Inflammatory macrophage (primary cell): ENCODE measurements at places on chromosomes 6 and 20.

DNA sequence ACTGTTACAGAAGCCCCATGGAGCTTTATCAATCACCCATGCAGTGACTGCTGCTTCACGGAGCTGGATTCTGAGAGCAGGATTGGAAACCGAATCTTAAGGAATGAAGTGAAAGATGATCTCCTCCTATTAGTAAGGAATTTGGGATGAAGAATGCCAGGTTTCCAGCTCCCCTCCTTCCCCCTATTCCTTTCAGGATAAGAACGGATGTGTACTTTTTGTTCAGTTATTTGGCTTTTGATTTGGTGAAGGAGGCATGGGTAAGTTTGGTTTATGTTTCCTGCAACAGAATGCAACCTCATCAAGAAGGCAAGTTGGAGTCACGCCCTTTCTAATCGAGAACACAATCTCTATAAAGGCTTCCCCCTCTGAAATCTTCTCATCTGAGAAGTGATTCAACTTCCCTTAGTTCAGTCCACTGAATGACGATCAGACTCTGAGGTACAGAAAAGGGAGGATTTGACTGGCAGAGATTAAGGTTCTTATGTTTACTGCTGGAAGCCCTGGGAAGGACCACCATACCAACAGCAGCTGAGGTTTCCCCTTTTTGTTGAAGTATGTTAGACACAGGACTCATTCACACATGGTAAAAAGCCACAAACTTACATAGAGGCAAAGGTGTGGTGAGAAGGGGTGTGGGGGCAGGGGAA, 5.5 kb downstream of the ELMO2 start:
- DNase-seq: peak; percentile 61

GRCh38 chr6:34633785-34634184, 62.8 kb downstream of the ILRUN start:
- DNase-seq: no peak

GRCh38 chr6:1391800-1392309, 2.5 kb downstream of the FOXF2 start:
- DNase-seq: no peak

DNA sequence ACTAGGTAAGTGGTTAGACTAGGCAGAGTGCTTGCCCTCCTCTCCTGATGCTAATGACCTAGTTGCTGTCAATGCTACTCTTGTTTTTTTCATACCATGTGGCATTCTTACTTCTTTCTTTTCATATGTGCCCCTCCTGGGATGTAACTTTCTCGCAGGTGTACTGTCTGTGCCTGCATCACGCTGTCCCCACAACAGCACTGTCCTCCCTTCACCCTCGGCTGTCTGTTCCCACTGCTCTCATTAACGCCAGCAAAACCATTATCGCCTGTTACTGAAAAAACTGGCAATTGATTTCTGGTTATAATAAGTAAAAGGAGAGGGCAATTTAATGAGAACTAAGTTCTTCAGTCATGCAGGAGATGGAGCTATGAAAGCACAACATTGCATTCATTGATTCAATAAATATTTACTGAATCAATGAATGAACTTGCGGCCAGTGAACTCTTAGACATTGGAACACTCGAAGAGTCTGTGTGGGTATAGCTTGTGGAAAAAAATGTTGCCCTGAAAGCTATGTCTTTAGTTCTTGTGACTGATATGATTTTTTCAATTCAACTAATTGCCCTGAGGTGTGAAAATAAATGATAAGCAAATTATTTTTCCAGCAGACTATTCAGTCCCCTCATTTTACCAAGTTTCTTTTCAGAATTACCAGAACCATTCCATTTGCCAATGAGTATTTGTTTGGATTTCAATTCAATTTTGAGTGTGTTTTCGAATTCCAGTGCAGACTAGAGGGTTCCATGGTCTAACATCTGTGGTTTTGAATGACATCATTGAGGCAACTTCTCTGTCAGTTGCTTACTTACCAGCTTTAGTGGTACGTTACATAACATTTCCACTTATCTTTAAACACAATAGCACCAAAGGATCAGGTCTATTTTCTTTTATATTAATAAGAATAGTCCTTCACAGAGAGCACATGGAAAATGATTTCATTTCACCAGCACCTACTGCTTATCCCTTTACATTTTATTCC, 2.1 kb downstream of the SLC17A4 start:
- no peak for DNase-seq

DNA sequence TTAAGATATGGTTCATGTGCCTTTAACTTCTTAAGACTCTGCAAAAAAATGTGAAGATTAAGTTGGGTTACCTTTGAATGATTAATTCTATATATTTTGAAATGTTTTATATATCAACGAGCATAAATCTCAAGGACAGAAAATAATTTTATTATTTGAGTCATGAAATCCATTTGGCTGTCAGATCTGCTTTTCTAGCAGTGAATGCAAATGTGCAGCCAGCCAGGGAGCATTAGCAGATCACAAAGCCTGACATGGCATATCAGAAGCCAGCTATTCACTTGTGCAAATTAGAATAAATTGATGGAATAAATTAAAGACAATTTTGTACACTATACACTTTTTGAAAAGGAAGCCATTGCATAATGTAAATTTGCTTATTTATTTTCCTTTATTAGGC, 424.3 kb downstream of the ADGRB3 start:
- DNase-seq: no peak

- no peak for DNase-seq
Measured at GRCh38 chr6:168905451-168906090, 348.1 kb downstream of the THBS2 start.

- no peak for DNase-seq
Measured at GRCh38 chr6:570825-571224, 86.1 kb downstream of the HUS1B start.

- peak; percentile 27 for DNase-seq
Measured at GRCh38 chr20:19232997-19233794, 20.8 kb downstream of the SLC24A3 start.

- no peak for DNase-seq
Measured at GRCh38 chr6:137926985-137927384, 59.9 kb downstream of the TNFAIP3 start.

GRCh38 chr20:46312945-46313861, 4.9 kb upstream of the CDH22 start:
- DNase-seq: no peak

GRCh38 chr6:139565591-139565990, 191.1 kb upstream of the CITED2 start:
- no peak for DNase-seq

DNA sequence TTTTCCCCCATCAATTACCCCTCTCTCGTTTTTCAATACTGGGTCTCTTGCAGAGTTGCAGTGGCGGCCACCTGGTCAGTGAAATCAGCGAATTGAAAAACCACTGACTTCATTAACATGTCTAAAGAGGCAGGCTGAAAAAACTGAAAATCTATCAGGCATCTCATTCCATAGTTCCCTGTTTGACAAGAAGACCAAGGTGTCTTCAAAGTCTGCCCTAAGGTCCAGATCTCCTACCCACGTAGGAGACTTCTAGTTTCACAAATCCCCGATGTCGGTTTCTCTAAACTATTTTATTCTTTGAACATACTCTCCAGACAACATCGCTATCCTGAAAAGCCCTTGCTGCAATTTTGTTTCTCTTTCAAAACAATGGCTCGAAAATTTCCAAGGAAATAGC, 796 bp upstream of the TUBB start:
- no peak for DNase-seq

DNA sequence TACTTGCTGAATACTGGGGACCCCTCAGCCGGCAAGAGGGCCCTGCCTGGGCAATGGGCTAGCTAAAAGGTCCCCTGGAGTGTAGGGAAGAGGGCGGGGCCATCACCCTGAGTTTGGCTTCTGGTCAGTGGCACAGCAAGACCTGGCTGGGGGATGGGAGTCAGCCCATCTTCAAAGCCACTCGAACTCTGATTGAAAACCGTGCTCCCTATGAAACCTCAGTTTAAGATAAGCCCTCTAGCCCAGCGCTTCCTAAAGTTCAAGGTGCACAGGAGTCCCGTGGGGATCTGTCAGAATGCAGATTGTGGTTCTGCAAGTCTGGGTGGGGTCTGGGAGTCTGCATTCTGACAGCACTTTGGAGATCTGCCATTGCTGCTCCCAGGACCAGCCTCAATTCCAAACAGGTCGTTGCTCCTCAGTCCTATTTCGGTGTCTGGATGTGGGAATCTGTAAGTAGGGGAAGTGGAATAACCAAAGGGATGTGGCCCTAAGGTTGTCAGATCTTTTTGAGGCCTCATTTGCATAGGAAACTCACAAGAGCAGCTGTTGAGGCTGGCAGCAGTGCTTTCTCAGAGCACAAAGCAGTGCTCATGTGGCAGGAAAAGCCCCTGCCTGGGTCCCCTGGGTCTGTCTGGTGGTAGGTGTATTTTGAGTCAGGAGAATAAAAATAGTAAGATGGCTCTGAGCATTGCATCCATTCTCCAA, 85.3 kb upstream of the SCP2D1 start:
- DNase-seq: no peak

DNA sequence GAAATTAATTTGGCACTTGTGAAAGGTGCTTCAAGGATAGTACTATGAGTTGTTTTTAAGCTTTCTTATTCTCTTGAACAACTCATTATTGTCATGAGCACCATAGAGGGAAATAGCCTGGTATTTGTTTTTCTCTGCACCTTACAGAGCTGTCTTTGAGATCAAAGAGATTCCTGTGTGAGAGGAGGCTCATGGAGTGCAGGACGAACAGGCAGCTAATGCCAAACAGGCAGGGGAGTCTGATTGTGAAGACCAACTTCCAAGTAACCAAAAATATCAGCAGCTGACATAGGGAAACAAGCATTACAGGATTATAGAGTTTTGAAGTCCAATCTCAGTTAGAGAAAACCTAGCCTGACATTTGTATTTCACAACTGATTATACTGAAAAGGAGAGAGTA, 110.6 kb upstream of the TENT5A start:
- DNase-seq: no peak

- peak; percentile 59 for DNase-seq
Measured at GRCh38 chr6:43125555-43125954, 45.5 kb upstream of the SRF start.

DNA sequence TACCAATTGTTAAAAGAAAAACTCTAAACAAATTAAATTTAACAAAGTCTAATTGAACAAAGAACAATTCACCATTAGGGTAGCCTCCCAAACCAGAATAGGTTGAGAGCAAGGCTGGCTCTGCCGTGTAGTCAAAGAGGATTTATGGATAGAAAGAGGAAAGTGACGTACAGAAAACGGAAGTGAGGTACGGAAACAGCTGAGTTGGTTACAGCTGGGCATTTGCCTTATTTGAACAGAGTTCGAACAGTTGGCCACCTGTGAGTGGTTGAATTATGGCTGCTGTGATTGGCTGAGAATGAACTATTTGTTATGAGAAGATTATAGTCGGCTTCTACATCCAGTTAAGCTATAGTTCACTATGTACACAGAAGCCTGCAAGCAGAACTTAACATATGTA, 18.5 kb upstream of the ISM1 start:
- no peak for DNase-seq

- no peak for DNase-seq
Measured at GRCh38 chr6:110520209-110520965, 44.0 kb upstream of the SLC22A16 start.

GRCh38 chr6:105492706-105493673, 90.1 kb upstream of the PREP start:
- no peak for DNase-seq

DNA sequence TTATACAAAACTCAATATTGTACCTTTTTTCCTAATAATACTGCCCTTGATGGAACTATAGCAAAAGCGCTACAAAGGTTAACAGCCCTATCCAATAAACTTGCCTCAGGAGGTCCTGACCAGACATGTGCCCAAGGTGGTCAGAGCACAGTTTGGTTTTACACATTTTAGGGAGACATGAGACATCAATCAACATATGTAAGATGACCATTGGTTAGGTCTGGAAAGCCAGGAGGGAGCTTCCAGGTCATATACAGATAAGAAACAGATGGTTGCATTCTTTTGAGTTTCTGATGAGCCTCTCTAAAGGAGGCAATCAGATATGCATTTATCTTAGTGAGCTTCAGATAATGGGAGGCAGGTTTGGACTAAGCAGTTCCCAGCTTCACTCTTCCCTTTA, 91.6 kb downstream of the PLG start:
- DNase-seq: no peak

DNA sequence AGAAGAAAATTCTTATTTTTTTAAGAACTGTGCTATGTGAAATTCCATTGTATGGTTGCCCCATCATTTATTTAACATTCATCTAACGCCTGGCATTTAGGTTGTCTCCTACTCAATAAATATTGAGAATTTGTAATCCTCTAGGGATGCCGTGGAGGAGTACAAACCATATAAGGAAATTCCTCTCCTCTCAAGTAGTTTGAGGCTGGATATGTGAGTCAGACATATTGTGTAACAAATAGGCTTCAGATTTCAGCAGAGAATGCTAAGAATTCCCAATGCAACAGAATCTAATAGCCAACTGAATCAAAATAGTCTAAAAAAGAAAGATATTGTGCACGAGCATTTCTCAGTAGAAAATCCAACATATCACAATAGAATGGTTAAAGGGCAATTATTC, 174.7 kb downstream of the OTOR start:
- DNase-seq: no peak

DNA sequence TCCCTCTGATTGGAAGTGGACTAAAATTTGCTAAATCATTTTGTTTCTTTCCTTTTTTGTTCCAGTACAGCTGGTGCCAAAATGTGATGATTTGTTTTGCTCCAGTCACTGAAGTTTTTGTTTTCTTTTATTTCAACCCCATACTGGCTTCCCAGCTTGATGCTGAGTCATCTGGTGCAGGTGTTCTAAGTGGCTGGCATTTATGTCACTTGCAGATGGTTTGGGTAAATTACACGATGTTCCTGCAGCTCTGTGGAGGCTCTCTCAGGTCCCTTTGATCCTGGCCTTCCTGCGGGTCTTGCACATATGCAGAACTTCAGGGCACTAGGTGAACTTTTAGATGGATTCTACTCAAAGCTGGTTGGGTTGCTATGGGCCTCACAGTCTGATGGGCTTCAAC, 577.7 kb downstream of the HAO1 start:
- DNase-seq: no peak

- DNase-seq: no peak
Measured at GRCh38 chr20:61638802-61639585, 386.9 kb downstream of the CDH4 start.

- no peak for DNase-seq
Measured at GRCh38 chr6:131107151-131107550, 28.1 kb upstream of the AKAP7 start.

- DNase-seq: peak; percentile 23
Measured at GRCh38 chr20:18738055-18738454, 75.5 kb upstream of the SCP2D1 start.

DNA sequence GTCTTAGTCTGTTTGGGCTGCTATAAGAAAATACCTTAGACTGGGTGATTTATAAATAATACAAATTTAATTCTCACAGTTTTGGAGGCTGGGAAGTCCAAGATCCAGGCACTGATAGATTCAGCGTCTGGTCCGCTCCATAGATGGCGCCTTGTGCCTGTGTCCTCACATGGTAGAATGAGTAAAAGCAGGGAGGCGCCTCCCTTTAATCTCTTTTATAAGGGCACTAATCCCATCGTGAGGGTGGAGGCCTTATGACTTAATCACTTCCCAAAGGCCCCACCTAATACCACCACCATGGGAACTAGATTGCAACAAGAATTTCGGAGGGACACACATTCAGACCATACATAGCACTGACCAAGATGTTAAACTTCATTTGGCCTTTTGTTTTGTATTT, 91.2 kb upstream of the TMEM181 start:
- no peak for DNase-seq

GRCh38 chr6:95017922-95018321, 559.4 kb upstream of the MANEA start:
- DNase-seq: no peak
